ENCODE measurements at places on chromosomes 2 and 18.

DNA sequence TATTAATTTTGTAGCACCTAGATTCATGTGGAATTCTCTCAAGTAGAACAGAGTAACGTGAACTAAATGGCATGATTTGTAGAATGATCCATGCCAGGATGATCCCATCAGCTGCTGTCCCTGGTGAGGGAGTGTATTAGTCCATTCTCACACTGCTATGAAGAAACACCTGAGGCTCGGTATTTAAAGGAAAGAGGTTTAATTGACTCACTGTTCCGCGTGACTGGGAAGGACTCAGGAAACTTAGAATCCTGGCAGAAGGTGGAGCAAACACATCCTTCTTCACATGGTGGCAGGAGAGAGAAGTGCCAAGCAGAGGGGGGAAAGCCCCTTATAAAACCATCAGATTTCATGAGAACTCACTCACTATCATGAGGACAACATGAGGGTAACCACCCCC, 312.6 kb downstream of the PTPRM start:
- no peak for DNase-seq

DNA sequence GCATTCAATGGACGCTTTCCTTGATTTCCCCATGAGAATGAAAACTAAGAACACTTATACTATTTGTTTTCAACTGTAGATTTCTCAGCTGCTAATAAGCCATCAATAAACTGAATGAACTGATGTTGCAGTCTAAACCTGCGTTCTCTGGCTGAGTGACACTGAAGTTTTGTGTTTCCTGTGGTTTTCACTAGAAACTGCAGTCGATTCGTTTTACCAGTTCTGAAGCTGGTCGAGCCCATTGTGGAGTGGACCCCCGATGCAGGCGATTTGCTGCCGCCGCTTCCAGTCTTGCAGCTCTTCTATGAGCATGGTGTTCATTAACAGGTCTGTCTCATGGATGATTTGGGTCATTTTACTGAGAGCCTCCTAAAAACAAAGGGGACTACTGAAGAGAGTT, 50.6 kb upstream of the STAT1 start:
- no peak for DNase-seq

DNA sequence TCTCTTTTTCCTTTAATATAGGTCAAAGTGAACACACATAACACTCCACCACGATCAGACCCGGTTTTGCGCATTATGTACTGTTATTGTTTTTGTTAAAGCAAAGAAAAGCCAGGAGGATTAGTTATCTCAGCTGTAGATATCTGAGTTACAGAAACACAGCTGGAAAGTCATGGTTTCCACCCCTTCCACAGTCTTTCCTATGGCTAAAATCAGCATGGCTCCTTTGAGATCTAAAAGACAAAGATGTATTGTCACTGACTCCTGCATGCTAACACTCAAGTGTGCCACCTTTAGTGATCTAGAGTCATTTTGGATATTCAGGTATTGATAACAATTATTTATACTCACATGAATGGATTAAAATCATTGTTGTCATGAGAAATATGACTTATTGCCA, 260.0 kb downstream of the FIGN start:
- DNase-seq = no peak

DNA sequence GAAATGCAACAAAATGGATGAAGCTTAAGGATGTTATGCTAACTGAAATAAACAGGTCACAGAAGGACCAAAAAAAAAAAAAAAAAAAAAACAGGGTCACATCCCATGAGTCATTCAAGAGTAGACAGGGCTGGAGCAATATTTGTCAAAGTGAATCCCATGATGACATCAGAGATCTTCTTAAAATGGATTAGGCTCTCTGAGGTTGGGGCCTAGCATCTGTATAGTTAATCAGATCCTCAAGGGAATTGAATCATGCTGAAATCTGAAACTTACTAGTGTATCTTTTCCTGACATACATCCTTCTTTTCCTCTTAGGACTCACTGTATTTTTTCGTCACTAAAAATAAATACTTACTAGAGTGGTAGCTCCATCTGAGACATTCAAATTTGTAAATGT, 380.6 kb upstream of the NXPH2 start:
- no peak for DNase-seq

GRCh38 chr2:119659601-119660342, 19.2 kb upstream of the TMEM177 start:
- peak; percentile 9 for DNase-seq

DNA sequence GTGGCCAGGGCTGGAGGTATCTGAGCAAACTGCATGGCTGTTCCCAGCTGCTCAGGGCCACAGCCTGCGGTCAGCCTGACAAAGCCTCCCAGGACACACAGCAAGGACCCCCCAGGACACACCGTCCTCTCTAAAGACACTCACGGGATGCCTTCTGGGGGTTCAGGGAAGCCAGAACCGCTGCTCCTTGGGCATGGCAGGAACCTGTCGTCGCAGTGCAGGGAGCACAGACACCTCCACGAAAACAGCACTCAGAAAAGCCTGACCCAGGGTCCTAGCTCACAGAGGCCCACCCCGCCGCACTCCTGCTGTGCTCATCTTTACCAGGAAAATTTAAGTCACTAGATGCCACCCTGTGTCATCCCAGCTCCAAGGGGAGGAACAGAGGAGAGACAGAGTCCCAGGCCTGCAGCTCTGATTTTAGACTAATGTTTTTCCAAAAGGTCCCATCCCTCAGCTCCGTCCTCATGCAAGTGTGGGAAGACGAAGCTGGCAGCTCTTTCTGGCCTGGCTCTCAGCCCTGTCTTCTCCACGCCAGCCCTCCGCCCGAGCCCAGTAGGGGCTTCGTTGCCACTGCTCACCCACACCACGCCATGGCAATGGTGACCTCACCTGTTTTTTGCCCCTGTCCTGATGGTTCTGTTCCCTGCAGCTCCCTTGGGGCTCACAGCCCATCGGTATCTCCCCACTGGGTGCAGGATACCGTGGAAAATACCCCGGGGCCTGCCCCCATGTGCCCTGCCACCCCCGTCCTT, 23.9 kb upstream of the SLC66A3 start:
- no peak for DNase-seq
